Activated CD4-positive, alpha-beta T cell treated with anti-CD3 and anti-CD28 coated beads, Interleukin-2, amount 50 U/mL, for 16 hours (primary cell): ENCODE measurements at places on chromosomes 12 and 14.

DNA sequence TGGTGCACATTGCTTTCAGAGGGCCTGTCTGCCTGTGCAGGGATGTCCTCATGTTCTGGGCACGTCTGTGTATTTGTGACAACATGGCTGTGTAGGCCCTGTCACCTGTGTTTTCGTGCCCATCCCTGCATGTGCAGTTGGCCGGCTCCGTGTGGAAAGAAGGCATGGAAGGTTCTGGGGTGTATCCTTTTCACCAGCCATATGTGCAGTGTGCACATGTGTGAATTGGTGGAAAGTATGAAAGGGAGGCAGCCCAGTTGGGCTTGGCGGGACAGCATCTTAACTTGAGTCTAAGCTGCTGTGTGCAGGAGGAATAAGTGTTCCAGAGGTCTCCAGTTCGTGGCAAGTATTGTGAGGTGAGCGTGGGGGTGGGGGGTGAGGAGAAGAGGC lies 669 bp downstream of the TSPAN11 start:
- DNase-seq = no peak

GRCh38 chr14:31944256-31945073 lies 132.6 kb upstream of the ARHGAP5 start:
- DNase-seq = no peak

GRCh38 chr12:12221560-12221959 lies 45.3 kb downstream of the LRP6 start:
- no peak for DNase-seq

- no peak for DNase-seq
These were observed 1009.7 kb downstream of the VRK1 start for GRCh38 chr14:97806891-97807290.

GRCh38 chr14:39617537-39617936 lies 185.3 kb upstream of the FBXO33 start:
- DNase-seq = no peak

DNA sequence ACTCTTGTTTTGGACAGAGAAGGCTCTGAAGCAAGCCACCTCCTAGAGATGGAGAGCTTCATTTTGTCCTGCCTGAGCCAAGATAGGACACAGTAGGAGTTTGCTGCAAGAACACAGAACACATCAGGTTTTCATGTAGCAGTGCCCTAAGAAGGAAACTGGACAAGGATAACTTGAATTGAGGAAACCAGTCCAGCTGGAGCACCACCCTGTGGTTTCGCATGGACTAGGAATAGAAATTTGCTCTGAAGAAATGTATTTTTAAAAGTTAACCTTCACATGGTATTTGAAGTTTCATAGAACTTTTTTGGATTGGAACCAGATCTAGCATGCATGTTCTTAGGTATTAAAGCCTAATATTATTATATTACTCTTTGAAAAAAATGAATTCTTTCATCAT lies 68.8 kb downstream of the RERG start:
- DNase-seq = no peak

- no peak for DNase-seq
These were observed 106.6 kb downstream of the BTG1 start for GRCh38 chr12:92039046-92039445.

DNA sequence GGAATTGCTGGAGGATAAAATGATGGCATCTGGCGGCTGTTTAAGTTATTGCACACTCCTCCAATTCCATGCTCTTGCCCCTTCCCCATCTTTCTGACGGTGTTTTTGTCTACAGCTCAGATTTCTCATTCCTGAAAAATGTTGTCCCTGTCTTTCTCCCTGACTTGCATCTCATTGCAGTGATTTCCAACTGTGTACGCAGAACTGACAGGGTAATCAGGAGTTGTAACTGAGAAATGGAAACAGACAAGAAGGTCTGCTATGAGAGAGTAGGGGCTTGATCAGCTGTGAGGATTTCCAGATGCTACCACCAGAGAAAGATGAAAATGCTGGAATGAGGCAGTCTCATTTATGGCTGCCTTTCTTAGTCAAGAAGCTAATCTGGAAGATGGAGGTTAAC lies 1.3 kb downstream of the ERP27 start:
- no peak for DNase-seq

DNA sequence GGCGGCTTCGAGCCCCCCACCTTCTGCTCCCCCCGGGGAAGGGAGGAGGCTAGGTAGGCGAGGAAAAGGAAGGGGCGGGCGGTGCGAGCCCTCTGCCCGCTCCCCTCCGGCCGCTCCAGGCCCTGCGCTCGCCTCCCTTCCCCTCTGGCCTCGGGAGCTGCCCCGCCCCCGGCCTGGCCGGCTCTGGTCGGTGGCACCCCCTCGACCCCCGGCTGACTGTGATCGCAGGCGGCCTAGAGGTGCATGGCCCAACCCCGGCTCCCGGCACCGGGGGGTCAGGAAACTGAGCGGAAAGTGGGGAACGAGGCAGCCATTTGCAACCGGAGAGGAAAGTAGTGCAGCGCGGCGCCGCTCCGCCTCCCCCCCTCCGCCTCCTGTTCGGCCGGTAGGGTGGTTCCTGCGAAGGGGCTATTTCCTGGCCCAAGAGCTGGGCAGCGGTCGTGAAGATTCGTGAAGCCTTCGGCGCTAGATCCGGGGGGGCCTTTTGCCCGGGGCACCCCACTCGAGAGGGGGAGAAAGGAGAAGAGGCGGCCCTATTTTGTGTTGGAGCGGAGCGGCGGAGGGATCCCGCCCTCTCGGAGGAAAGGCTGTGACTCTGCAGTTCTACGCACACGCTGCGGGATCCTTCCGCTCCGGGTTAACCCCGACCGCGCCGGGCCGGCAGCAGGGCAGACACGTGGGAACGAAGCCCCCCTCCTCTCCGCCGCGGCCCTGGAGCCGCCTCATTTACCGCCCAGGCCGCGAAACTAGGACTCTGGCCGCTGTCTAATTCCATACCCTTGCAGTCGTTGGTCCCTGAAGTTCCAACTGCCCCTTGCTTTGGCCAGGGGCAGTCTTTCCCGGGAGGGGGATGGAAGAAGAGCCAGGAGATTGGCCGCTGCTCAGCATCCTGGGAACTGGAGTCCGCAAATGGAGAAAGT lies at the start of gene KMT2D:
Gene KMT2D (minus strand): TSS at position 558 of the 920 bp plus-strand sequence. CDS start 5,470 bp downstream, outside the sequence.
- peak; percentile 92 for DNase-seq

DNA sequence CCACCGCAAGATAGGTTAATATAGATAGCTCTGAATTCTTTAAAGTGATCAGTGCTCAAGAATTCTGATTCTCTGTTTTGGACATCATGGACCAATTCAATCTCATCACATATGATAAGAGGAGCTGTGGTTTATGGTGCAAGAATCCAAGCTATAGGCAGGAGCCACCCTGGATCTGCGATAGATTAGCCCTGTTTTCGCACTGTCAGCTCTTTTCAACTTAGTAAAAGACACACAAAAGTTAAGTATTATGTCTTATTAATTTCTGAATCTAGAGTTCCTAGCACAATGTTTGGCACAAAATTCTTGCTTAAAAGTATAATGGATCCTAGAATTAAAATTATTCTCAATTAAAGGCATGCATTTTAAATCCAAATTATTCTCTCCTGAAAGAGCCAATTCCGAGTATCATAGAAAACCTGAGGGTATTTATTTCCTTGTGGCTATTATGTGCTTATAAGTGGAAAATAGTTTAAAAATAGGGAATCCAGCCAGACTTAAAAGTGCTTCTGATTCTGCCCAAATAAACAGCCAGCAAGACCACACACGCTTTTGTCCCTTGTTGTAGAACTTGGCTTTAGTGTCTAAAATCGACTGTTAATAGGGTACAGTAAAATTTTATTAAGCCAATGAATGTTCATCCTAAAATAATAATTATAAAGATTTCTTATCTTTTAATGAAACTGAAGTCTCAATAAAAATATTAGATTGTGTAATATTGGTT lies 184.9 kb upstream of the FLRT2 start:
- DNase-seq = no peak

DNA sequence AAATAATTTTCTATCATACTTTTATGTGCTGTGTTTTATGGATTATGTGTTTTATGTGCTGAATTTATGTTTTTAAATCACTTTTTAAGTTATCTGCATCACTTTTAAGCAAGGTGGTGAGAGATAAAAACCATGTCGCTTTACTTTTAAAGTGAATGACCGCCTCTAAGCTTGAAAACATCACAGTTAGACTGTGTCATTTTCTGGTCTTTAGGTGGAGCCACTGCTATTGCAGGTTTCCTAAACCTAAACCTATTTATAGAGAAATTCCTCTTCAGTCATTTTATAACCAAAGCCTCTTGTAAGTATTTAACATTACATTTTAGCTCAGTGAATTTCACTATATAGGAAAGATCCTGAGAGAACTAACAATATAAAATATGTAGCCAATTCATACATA lies 21.0 kb upstream of the MDM2 start:
- DNase-seq = no peak

- no peak for DNase-seq
These were observed 131.6 kb upstream of the PLEKHG7 start for GRCh38 chr12:92571169-92571568.

GRCh38 chr12:68798882-68799234 lies 9.1 kb upstream of the MDM2 start:
- DNase-seq = no peak

DNA sequence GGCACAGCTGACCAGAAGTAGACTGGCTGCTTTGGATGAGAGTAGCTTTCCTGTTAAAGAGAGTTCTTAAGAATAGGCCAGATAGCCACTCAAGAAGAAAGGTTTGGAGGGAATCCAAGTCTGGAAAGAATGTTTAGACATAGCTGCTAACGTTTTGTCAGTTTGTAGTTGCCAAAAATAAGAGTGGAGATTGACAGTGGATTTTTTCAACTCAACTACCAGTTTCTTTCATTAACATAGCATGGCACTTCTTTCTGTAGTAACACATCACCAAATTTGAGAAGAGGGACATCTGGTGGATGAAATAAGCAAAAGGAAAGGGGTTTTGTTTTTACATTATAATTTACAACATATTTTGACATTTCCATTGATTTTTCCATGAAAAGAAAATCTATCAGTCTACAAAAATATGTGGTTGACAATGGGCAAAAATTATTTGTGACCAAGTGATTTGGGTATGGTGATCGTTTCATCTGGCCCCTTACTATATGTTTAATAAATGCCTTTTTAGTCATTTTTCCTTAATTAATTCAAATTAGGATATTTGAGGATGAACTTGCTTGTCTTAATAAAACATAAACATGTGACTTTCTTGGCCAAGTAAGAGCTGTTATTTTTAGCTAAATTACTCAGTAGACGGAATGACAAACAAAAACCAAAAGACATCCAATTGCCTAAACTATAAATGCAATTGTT lies 71.1 kb downstream of the PTPRR start:
- no peak for DNase-seq

DNA sequence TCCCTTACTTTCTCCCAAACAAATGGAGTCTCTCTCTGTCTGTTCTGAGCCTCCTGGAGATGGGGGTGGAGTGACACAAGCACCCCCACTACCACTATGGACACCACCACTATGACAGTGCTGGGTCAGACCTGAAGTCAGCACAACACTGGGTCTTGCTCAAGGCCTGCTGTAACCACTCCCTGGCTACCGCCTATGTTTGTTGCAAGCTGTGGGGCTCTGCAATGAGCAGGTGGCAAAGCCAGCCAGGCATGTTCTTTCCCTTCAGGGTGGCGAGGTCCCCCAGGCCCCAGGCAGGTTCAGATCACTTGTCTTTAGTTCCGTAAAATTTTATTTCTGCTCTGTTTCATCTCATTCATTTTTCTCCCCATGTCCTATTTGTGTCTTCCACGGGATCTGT lies 349.8 kb downstream of the TMEM121 start:
- no peak for DNase-seq

DNA sequence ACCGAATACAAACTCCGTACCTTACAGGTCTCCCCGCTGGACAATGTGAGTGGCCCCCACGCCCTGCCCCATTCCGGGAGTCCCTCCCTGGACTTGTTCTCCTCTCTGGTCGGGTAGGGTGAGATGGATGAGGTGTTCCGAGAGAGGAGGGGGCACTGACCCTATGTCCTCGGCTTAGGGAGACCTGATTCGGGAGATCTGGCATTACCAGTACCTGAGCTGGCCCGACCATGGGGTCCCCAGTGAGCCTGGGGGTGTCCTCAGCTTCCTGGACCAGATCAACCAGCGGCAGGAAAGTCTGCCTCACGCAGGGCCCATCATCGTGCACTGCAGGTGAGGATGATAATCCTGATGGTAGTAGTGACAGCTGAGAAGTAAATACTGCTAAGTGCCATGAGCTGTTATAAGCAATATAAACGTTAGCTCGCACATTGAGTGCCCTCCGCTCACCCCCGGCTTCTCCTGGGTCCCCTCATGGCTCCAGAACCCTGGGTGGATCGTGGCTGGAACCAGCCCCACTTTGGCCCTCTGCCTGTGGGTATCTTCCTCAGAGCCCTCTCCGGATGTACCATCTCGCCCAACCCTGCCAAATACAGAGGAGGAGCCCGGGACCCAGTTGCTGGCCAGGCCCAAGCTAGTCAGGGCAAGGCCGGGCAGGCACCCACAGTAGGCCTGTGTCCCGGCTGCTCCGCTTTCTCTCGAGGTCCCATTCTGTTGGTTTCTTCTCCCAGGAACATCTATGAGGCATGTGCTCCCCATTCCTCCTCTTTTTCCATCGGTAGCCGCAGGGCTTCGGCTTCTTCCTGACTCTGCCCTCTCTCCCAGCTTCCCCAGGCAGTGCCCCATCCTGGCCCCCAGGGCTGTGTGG lies 6.8 kb downstream of the PTPN6 start:
- peak; percentile 32 for DNase-seq

DNA sequence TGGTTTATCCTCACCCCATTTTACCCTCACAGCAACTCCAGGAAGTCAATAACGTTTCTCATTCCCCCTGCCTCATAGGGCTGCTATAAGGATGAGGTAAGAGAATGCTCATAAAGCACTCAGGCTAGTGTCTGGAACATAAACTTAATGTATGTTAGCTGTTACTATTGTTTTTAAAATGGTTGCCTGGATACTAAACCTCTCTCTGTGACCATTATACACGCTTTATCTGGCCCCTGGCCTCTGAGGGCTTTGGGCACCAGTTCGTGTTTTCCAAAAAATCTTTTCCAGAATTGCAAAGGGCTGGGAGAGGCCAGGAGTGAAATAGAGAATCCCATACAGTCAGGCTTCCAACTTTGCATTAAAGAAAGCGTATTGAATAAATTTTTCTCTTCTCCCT lies 113.9 kb downstream of the KTN1 start:
- no peak for DNase-seq

DNA sequence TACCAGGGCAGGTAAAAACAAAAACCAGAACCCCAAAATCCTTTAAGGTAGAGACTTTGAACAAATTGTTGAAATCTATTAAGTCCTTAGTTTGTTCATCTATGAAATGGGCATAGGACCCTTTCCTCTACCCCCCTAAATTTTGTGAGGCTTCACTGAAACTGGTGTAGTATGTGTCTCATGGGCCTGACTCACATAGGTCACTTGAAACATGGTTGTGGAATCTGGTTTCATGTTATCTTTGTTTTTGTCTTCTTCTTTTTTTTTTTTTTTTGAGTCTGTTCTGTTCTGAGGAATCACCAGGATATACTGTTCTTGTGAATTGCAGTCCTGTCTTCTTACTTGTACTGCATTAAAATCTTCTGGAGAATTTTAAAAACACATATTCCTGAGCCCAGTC lies 202.2 kb downstream of the KTN1 start:
- no peak for DNase-seq

- DNase-seq = peak; percentile 5
These were observed 26.4 kb upstream of the STAB2 start for GRCh38 chr12:103560604-103561101.
